ENCODE measurements at places on chromosomes 7 and 10. TPM values are rescaled to one million over a fixed set of nuclear protein-coding genes. Genes with fewer than 3 reads are reported as not detected.

DNA sequence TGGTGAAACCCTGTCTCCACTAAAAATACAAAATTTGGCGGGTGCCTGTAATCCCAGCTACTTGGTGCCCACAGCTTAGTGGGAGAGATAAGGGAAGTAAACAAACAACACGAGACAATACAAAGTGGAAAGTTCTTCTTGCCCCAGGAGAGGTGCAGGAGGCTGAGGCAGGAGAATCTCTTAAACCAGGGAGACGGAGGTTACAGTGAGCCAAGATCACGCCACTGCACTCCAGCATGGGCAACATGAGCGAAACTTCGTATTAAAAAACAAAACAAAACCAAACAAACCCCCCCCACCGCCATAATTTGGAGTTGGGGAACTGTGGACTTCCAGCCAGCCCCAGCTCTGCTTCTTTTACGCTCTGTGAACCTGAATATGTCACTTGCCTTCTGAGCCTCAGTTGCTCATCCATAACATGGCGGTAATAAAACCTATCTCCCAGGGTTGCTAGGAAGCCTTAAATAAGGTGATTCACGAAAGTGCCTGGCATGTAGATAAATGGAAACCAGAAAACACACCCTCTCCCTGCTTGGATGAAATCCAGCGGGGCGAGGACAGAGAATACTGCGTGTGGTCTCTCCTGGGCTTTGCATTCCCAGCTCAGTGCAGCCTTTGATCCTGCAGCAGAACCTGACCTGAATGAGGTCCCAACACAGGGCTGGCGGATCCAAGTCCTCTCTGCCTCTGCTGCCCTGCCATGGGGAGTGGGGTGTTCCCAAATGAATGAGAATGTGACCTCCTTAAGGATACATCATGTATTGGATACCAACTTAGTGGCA is 10.2 kb downstream of the MLXIPL start:
- no peak overlapping the region for H3K4me3 ChIP-seq
- H3K36me3 ChIP-seq = no peaks in the 10 kb centered on the region
- no peak overlapping the region for H3K27ac ChIP-seq
- no peak for DNase-seq
- H3K4me1 ChIP-seq = no peaks in the 10 kb centered on the region

DNA sequence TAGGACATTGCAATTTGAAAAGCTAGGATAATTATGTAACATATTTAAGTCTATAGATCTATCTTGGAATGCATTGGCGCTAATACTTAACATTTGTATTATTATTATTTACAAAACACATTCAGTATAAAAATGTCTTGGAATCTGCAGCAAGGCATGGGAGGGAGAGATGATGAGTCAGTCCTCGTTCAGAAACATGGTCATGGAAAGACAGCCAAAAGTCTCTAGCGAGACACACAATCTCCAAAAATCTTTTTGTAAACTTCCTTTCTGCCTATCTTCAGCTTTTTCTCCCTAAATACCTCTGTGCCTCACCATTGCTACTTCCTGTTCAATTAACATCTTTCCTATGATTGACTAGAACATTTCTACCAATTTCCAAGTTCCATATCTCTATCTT is 188.4 kb upstream of the CACNA2D1 start:
- no peaks in the 10 kb centered on the region for H3K27me3 ChIP-seq
- DNase-seq = no peak
- H3K4me1 ChIP-seq = no peaks in the 10 kb centered on the region
- H3K27ac ChIP-seq = no peak overlapping the region
- H3K4me3 ChIP-seq = no peak overlapping the region

DNA sequence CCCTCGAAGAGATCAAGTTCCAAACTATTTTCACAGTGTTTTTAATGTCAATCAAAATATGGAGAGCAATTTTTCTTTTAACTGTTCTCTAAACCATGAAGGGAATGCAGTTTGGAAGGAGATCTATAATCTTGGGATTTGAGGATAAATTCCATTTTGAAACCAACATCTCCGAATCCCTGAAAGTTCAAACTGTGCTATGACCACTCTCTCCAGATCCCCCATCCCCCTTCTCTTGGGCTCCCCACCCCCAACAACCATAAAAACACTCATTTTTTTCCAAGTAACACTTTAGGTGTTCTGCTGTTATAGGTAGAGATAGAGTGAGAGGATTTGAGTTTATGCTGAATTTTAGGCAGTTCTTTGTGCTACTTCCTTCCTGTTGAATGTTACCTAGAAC is 1.7 kb downstream of the CALD1 start:
- H3K4me3 ChIP-seq = peak overlapping the region; percentile 99
- H3K27ac ChIP-seq = peak overlapping the region; percentile 100
- H3K27me3 ChIP-seq = no peaks in the 10 kb centered on the region
- H3K36me3 ChIP-seq = no peaks in the 10 kb centered on the region

- H3K36me3 ChIP-seq = no peaks in the 10 kb centered on the region
- no peaks in the 10 kb centered on the region for H3K4me1 ChIP-seq
- DNase-seq = no peak
- no peaks in the 10 kb centered on the region for H3K27me3 ChIP-seq
- H3K27ac ChIP-seq = no peak overlapping the region
Measured at GRCh38 chr10:103745341-103746247, 109.8 kb downstream of the SH3PXD2A start.

- DNase-seq = no peak
- H3K27ac ChIP-seq = no peak overlapping the region
- H3K27me3 ChIP-seq = no peaks in the 10 kb centered on the region
- no peaks in the 10 kb centered on the region for H3K36me3 ChIP-seq
- H3K4me1 ChIP-seq = no peaks in the 10 kb centered on the region
Measured at GRCh38 chr10:72013202-72013945, 49.2 kb downstream of the CHST3 start.

- no peaks in the 10 kb centered on the region for H3K4me1 ChIP-seq
- DNase-seq = no peak
- no peaks in the 10 kb centered on the region for H3K27me3 ChIP-seq
- no peak overlapping the region for H3K27ac ChIP-seq
Measured at GRCh38 chr10:34985823-34986222, 104.3 kb downstream of the CUL2 start.

DNA sequence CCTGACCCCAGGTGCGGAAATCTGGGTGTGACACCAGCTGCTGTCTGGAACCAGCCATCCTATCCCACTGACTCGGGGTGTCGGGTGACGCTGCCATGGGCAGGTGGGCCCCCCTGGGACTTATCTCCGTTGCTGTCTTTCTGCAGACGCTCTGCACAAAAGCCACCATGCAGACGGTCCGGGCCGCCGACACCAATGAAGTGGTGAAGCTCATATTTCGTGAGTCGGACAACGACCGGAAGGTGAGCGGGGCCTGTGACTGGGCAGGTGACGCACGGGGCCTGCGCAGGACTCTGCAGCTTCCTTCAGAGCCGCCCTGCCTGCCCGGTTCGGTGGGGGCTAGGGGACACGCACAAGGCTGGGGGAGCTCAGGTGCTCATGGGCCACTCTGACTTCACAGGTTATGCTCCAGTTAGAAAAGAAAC is 36.6 kb downstream of the NKX6-2 start:
- no peak overlapping the region for H3K27ac ChIP-seq
- no peak for DNase-seq
- H3K27me3 ChIP-seq = no peaks in the 10 kb centered on the region
- H3K4me3 ChIP-seq = no peak overlapping the region
- H3K36me3 ChIP-seq = no peaks in the 10 kb centered on the region

GRCh38 chr7:126856691-126857291 is 395.9 kb downstream of the GRM8 start:
- H3K36me3 ChIP-seq = no peaks in the 10 kb centered on the region
- no peak overlapping the region for H3K4me3 ChIP-seq
- no peaks in the 10 kb centered on the region for H3K4me1 ChIP-seq
- H3K27me3 ChIP-seq = no peaks in the 10 kb centered on the region
- no peak for DNase-seq
- no peak overlapping the region for H3K27ac ChIP-seq

- no peaks in the 10 kb centered on the region for H3K27me3 ChIP-seq
- H3K4me3 ChIP-seq = no peak overlapping the region
- no peak for DNase-seq
- no peaks in the 10 kb centered on the region for H3K36me3 ChIP-seq
- no peak overlapping the region for H3K27ac ChIP-seq
Measured at GRCh38 chr10:93827056-93827804, 66.5 kb upstream of the SLC35G1 start.

UCMA gene
- polyA plus RNA-seq = not detected

HSPA12A gene
- 2.3 TPM for polyA plus RNA-seq

SPACDR gene
- 0.31 TPM for polyA plus RNA-seq

Measured in aorta (tissue), 5 donors.